Sigmoid colon (tissue), 7 donors: ENCODE measurements at places on chromosomes 6 and 20.

- no peak for DNase-seq
Measured at GRCh38 chr20:23766531-23766930, 15.8 kb upstream of the CST1 start.

GRCh38 chr20:25177890-25178321, 17.6 kb upstream of the ENTPD6 start:
- DNase-seq = no peak

- peak; percentile 79 for DNase-seq
Measured at GRCh38 chr6:138307816-138308730, 69.6 kb upstream of the SMIM28 start.

- DNase-seq = no peak
Measured at GRCh38 chr6:76441875-76442274, 369.4 kb upstream of the IMPG1 start.

- DNase-seq = no peak
Measured at GRCh38 chr20:58023346-58023745, 205.1 kb downstream of the ANKRD60 start.

- DNase-seq = peak; percentile 29
Measured at GRCh38 chr6:36598739-36599318, 4.7 kb downstream of the SRSF3 start.

DNA sequence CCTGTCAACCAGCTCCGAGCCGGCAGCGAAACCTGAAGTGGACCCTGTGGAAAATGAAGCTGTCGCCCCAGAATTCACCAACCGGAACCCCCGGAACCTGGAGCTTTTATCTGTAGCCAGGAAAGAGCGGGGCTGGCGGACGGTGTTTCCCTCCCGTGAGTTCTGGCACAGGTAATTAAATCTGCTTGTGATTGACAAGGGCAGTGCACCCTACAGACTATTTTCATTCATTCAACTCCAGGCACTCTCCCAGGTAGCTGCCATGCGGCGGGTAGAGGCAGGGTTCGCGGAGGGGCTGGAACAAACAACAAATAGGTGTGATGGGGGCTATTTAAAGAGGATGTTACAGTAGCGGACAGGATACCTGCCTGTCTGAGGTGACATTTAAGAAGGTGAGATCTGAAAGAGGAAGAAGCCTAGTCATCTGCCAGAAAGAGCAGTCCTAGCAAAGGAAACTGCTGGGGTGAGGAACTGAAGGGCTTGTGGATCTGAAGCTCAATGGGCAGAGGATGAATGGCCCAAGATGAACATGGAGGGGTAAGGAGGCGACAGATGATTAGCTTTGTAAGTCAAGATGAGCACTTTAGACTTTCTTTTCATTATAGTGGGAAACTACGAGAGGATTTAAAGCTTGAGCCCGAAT, 810 bp downstream of the MRPL18 start:
- DNase-seq = no peak

DNA sequence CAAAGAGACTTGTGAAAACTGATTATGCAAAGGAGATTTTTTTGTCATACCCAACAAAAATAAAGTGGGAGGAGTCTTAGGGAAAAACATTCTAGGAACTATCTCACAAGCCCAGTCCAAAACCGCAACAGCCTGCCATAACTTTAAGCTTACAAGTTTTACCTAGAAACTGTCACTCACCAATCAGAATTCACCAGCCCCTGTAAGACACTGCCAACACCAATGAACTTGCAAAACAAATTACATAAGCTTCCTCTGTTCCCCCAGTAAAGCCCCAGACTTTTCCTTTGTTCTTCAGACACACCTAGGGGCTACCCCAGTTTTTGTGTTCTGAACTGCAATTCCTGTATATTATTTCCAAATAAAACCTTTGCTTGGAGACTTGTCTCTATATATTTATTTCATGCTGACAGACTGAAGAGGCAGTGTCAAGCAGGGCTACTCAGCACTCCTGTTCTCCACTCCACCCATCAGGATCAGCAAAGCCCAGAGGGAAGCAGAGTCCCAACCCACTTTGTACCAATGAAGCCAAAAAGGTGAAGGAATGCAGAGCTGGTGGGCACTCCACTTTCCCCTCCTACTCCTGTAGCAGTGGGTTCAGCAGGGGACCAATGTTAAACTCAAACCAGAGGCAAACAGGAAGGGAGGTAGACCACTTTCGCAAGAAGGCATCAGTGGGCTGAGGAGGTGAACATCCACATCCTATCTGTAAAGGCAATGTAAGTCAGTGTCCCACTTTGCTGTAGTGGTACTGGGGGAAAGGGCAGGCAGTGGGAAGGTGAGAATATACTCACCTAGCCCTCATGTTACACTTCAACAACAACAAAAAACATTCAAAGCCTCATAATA, 142.5 kb upstream of the RUNX2 start:
- DNase-seq = no peak

- DNase-seq = no peak
Measured at GRCh38 chr6:71035871-71036270, 79.0 kb upstream of the B3GAT2 start.

- no peak for DNase-seq
Measured at GRCh38 chr6:108609276-108609769, 48.6 kb downstream of the FOXO3 start.

DNA sequence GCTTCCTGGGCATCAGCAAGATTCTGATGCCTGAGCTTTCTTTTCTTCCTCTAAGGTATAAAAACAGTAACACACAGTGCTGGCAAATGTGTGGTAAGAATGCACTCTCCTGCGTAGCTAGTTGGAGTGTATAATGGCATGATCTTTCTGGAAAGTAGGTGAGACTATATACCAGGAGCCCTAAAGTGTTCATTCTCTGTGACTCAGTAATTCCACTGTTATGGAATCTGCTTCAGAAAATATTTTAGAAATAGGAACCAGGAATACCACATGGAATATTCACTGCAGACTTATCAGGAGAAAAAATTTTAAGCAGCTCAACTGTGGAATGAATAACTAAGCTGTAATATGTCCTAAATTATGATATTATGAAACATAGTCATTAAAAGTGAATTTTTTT, 16.9 kb upstream of the CSE1L start:
- no peak for DNase-seq

DNA sequence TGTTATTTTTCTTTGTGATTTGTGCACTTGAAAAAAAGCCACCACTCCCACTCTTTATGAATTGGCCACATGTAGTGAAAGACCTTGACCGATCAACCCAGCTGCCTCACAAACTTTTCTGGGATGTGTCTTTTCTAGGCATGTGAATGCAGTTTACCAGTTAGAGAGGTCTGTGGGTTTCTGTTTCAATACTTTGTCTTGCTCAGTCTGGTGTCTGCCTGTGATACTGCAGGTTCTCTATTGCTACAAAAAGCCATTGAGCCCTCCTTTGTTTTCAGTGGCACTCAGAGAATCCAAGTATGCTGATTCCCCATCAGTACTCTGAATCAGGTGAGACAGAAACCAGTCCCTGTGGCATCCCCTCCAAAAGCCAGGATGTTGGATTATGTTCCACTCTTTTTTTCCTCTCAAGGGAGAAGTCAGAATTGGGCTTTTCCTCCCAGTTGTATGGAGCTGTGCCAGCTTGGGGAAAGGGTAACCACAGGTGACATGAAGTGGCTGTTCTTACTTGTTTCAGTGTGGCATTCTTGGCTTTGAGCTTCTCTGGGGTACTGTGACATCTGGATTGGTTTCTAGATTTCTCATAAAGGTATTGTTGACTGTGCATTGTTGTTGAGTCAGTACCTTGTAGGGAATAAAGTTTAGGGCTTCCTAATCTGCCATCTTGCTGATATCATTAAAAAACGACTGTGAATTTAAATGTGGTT, 26.3 kb upstream of the ZFP64 start:
- no peak for DNase-seq

- peak; percentile 69 for DNase-seq
Measured at GRCh38 chr20:6700563-6701329, 66.7 kb upstream of the BMP2 start.

DNA sequence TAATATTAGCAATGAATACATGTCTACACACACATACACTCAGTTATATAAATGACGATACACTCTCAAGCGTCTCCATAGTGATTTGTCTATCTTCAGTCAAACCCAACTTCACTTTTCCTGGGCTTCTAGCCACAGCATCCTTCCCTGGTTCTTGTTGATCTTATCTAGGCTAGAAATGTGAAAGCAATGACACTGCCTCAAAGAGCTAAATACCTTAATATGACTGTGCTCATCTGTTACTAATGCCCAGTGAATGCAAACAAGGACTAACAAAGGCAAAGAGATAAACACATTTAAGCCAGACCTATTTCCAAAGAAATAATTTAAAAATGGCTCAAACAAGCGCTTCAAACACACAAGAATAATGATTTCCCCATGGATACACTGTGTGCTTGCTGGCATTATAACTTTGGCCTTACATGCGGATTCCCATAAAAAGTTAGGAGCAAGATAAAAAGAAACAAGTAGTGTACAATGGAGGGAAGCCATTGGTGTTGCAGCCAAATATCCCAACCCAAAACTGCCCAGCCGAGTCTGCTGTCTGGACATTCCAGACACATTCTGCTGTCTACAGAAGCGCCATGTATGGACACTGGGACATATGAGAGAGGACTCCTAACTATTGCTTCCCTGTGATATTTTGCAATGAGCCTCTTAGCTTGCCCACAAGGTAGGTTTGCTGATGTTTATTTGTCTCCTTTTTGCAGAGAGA, 19.5 kb upstream of the DAAM2 start:
- no peak for DNase-seq

GRCh38 chr6:36075656-36076055, 48.0 kb downstream of the MAPK14 start:
- DNase-seq = no peak

GRCh38 chr6:35203680-35204079, 10.1 kb upstream of the SCUBE3 start:
- no peak for DNase-seq

DNA sequence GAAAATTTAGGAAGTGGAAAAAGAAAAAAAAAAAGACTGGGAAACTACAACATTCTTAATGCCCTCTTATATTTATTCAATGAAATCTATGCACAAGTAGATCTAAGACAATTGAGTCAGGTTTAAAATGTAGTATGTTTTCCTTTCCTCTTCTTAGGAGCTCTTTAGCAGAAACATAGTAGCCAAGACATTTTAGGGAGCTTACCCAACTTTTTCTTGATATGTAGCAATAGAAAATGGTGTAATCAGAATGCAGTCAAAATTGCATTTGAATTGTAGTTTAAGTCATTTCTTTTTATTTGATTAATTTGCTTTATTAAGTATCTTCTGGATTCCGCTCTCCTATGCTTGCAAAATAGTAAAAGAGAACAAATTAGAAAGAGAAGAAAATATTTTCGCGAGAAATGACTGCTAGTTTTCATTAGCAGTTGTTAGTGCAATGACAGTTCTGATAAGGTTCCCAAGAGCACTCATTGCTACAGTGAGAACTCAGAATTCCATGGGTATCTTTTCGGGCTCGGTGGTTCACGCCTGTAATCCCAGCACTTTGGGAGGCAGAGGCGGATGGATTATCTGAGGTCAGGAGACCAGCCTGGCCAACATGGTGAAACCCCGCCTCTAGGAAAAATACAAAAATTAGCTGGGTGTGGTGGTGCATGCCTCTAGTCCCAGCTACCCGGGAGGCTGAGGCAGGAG, 52.2 kb downstream of the JARID2 start:
- DNase-seq = no peak

DNA sequence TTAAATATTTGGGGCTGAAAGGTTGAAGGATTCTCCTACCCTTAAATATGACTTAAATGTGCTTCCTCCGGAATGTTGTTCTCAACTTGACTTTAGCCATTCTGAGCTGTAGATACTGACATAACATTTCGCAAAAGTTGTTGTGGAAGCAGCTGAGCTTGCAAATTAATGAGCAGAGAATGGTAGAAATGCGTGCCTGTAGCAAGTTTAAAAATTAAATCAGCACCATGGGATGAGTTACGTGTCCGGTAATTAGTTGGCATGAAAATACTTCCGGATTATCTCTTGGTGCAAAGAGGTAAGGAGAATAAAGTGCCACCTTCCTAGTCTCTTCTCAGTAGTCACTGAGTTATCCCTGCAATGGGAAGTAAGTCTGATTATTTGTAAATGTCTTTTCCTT, 23.6 kb upstream of the PBOV1 start:
- no peak for DNase-seq

- DNase-seq = no peak
Measured at GRCh38 chr6:34529665-34530327, 26.3 kb downstream of the SPDEF start.

GRCh38 chr20:49591217-49591865, 23.4 kb upstream of the PTGIS start:
- no peak for DNase-seq

DNA sequence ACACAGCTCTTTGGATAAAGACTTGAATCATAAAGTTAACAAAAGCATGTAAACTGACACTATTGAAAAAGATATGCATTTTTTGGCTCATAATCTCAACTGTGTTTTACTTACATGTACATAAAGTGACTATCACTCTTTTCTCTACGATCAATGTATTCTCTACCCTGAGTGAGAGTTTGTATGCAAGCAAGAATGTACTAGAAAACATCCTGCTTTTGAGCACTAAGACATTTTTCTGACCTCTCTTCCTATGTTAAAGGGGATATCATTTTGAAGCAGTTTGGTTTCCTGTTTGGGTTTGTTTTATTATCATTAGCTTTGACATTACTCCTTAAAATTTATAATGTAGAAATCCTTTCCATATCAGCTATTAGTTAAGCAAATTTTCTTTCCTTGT, 910.8 kb downstream of the C6orf118 start:
- DNase-seq = no peak

GRCh38 chr6:152142105-152142504, 334.6 kb downstream of the ESR1 start:
- no peak for DNase-seq

DNA sequence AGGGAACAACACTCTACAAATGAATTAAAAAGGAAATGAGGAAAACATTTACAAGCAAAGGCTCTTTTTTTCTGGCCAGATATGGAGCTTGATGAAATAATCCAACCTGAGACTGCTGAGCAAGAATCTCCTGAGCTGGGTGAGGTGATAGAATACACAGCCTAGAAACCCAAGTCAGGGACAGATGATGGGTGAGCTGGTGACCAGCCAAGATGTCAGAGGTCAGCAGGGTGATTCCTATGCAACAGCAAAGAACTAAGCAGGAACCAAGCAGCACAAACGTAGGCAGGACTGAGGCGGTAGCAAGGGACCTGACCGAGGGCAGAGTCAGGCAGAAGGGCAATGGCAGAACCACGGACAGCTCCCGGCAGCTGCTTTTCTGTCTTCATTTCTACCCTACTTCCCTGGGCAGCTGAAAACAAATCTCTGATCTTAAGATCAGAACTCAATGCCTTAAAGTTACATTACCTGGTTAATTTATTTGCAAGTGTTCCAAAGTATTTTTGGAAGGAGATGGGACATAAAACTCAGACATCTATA, 75.1 kb downstream of the CDC40 start:
- no peak for DNase-seq
